ENCODE measurements at places on chromosomes 4 and X.

- peaks cover 13% of the 10 kb centered on the region for H3K36me3 ChIP-seq
- no peak for DNase-seq
- peaks cover 9% of the 10 kb centered on the region for H3K4me1 ChIP-seq
- peaks cover 4% of the 10 kb centered on the region for H3K27me3 ChIP-seq
Measured at GRCh38 chr4:150256841-150257730, 178.8 kb downstream of the DCLK2 start.

DNA sequence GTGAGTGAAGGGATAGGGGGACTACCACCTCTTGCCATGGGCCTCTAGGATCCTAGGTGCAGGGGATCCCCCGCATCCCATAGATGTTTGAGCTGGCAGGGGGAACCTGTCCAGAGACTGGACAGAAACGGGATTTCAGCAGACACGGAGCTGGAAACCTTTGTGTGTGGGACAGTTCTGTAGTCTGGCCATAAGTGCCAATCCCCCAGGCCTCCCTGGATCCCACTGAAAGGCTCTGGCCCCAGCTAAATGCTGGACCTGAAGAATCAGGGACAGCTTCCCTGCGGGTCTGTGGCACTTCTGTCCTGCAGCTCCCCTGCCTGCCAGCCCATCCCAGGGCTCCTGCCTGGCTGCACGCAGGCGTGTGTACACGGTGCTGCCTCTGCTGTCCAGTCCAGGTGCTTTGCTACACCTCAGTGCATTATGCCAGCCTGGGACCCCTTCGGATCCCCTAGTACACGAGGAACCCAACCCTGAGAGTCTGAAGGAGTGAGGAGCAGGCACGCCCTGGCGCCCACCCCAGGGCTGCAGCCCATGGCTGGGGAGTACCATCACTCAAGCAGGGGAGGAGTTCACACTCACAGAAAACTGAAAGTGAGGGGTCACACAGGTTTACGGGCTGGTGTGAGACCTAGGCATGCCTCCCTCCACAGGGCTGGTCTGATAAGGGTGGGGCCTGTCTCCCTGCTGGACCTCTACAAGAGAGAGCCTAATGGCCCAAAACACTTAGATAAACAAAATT lies 703.0 kb downstream of the ARAP2 start:
- H3K27me3 ChIP-seq, result no peaks in the 10 kb centered on the region
- no peak overlapping the region for H3K27ac ChIP-seq
- H3K4me3 ChIP-seq, result no peak overlapping the region

DNA sequence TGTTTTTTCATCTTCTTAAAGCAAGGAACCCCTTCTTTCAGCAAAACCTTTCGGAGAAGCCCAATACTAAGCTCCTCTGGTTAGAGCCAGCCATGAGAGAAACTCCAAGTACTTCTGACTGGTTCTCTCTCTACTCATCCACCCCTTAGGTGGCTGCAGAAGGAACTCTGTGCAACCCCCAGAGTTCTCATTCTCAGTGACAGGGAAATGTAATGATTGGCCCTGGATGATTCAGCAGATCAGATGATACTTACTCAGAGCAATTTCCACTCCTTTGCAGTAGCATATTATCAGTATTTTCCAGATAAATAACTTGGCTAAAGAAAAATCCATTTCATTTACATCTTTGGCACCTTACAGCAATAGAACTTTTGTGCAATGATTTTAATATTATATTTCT lies 3.2 kb downstream of the SPP1 start:
- no peaks in the 10 kb centered on the region for H3K36me3 ChIP-seq
- H3K4me1 ChIP-seq, result peaks cover 5% of the 10 kb centered on the region
- no peaks in the 10 kb centered on the region for H3K27me3 ChIP-seq
- DNase-seq, result no peak
- no peak overlapping the region for H3K27ac ChIP-seq

DNA sequence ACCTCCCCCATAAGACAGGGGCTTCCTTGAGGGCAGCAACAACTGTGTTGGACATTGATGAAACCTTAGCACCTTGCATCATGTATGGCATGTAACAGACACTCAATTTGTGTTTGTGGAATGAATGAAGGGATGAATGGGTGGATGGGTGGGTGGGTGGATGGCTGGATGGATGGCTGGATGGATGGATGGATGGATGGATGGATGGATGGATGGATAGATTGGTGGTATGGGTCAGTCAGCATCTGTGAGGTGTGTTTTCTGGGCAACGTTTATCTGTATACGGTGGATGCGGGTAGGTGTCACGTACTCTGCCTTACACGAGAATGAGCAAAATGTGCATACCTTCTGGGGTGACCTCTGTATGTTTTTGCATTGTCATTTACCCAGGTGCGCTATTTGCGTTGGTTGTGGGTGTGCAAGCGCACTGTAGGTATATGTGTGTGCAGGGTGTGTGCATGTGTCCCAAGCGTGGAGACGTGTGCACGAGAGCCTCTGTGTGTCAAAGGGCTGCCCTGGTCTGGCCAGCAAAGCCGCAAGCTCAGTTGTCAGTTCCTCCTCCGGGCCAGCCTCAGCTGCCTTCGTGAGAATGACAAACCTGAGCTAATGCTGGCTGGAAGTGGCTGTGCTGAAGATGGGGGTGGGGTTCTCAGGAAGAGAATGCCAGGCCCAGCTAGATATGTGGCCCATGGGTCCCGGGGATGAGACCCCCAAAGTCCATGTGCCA lies 26.5 kb downstream of the ELF4 start:
- H3K27me3 ChIP-seq, result peaks cover 1% of the 10 kb centered on the region
- no peak for DNase-seq
- H3K27ac ChIP-seq, result no peak overlapping the region
- no peak overlapping the region for H3K4me3 ChIP-seq

GRCh38 chrX:130057209-130057608 lies 53.1 kb downstream of the ELF4 start:
- H3K27me3 ChIP-seq, result no peaks in the 10 kb centered on the region
- H3K27ac ChIP-seq, result no peak overlapping the region
- H3K4me1 ChIP-seq, result no peaks in the 10 kb centered on the region

GRCh38 chr4:25844961-25845712 lies 17.7 kb downstream of the SEL1L3 start:
- no peak for DNase-seq
- no peaks in the 10 kb centered on the region for H3K27me3 ChIP-seq
- H3K4me3 ChIP-seq, result no peak overlapping the region

DNA sequence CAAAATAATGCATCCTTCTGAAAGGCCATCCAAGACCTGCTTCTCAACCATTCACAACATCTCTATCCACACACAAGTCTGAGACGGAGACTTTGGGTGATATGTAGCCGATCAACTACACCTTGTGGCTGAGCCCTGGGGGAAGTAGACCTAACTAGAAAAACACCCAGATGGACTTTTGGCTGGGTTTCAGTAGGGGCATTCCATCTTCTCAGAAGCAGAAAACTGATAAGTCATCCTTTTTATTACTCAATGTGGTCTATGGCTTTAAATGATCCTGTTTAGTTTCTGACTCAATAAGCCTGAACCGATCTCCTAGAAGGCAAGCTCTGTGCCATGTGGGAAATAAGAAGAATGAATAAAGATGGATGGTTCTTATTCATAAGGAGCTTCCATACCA lies 82.5 kb upstream of the AFF2 start:
- H3K27me3 ChIP-seq, result no peaks in the 10 kb centered on the region
- no peak overlapping the region for H3K27ac ChIP-seq
- no peaks in the 10 kb centered on the region for H3K36me3 ChIP-seq
- no peak for DNase-seq
- no peak overlapping the region for H3K4me3 ChIP-seq
- H3K4me1 ChIP-seq, result no peaks in the 10 kb centered on the region

- H3K36me3 ChIP-seq, result peaks cover 8% of the 10 kb centered on the region
- no peak for DNase-seq
- no peaks in the 10 kb centered on the region for H3K27me3 ChIP-seq
- H3K27ac ChIP-seq, result no peak overlapping the region
- H3K4me1 ChIP-seq, result peaks cover 16% of the 10 kb centered on the region
Measured at GRCh38 chr4:42881253-42881652, 11.3 kb upstream of the GRXCR1 start.

GRCh38 chrX:153848325-153848724 lies 18.0 kb upstream of the PDZD4 start:
- no peak overlapping the region for H3K4me3 ChIP-seq
- no peak for DNase-seq
- no peak overlapping the region for H3K27ac ChIP-seq
- no peaks in the 10 kb centered on the region for H3K27me3 ChIP-seq
- peaks cover 4% of the 10 kb centered on the region for H3K4me1 ChIP-seq
